ENCODE measurements at places on chromosomes 7 and 10.

DNA sequence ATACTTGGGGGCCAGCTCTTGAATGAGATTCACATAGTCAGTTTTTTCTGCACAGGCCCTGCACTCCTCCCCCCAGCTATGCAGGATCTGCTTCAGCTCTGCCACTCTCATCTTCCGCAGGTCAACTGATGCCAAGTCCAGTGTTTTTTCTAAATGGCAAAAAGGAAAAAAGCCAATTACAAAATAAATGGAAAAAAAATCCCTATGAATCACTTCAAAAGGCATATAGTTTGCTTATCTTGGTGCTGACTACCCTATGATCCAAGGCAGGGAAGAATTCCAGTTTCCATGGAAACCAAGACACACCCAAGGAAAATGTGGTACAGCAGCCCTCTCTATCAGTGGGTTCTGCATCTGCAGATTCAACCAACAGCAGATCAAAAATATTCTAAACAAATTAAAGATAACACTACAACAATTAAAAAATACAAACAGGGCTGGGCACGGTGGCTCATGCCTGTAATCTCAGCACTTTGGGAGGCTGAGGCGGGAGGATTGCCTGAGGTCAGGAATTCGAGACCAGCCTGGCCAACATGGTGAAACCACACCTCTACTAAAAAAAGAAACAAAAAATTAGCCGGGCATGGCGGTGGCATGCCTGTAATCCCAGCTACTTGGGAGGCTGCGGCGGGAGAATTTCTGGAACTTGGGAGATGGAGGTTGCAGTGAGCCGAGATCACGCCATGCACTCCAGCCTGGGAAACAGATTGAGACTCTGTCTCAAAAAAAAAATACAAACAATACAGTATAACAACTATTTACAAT is 17.6 kb downstream of the CDNF start:
- no peak for DNase-seq

DNA sequence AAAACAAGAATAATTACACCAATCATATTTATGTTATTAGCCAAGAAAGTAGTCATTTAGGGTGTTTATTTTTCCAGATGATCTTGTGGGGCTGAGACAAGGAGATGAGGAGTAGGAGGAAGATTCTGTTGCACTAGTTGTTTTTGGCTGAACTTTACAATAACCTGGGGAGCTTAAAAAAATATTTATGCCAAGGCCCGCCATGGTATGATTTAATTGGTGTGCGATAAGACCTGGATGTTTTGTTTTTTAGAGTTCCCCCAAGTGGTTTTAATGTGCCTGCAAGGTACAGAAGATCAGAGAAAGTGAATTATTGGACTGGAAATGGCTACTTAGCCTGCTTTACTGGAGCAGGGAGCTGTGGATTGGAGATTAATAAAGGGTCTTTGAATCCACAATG is 7.1 kb upstream of the ZNF282 start:
- no peak for DNase-seq

- DNase-seq = no peak
Observed at GRCh38 chr7:21214657-21215056, 213.2 kb upstream of the SP4 start.

GRCh38 chr10:133258818-133259601 is 17.7 kb downstream of the ADAM8 start:
- DNase-seq = peak; percentile 92

GRCh38 chr10:113028456-113029440 is 78.7 kb downstream of the TCF7L2 start:
- no peak for DNase-seq

GRCh38 chr10:70851597-70852475 is 36.1 kb downstream of the SGPL1 start:
- no peak for DNase-seq

DNA sequence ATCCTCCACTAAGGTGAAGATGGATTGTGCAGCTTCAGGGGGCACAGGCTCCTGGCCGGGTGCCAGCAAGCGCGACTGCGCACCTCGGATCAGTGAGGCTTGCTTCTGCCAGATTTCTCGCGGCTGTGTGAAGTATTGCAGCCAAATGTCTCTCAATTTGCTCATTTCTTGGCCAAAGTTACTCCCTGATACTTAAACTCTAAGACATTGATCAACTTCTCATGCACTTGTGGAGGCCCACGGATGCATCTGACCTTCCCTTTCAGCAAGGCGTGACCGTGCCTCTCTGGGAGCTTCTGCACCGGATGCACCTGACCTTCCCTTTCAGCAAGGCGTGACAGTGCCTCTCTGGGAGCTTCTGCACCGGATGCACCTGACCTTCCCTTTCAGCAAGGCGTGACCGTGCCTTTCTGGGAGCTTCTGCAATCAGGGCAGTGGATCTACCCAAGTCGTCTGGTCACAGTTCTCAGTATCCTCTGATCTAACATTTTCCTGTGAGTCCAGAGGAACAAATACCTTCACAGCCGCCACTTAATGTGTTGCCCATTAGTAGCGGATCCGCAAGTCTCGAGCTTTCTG is 248.3 kb downstream of the ADARB2 start:
- DNase-seq = no peak

- peak; percentile 28 for DNase-seq
Observed at GRCh38 chr7:15720849-15721471, 34.5 kb upstream of the MEOX2 start.

GRCh38 chr7:81094952-81095351 is 176.1 kb upstream of the SEMA3C start:
- no peak for DNase-seq

- no peak for DNase-seq
Observed at GRCh38 chr7:43868681-43869005, 674 bp downstream of the MRPS24 start.

DNA sequence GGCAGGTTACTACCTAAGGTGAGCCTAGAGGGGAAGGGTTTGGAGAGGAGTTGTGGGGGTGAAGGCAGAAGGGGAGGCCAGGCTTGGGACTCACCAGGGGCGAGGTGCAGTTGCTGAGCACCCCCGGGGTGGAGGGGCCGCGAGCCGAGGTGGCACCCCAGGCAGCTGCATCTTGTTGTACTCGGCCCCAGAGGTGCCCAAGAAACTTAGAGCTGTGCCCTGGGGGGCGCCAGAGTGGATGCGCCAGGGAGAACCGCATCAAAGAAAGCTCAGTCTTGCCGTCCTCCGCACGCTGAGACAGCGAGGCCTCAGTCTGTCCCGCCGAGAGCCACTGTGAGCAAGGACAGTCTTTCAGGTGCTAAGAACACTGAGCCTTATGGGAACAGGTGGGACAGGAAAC is 7.4 kb downstream of the ATG9B start:
- DNase-seq = no peak

- DNase-seq = no peak
Observed at GRCh38 chr10:98388101-98388655, 26.8 kb downstream of the PYROXD2 start.

DNA sequence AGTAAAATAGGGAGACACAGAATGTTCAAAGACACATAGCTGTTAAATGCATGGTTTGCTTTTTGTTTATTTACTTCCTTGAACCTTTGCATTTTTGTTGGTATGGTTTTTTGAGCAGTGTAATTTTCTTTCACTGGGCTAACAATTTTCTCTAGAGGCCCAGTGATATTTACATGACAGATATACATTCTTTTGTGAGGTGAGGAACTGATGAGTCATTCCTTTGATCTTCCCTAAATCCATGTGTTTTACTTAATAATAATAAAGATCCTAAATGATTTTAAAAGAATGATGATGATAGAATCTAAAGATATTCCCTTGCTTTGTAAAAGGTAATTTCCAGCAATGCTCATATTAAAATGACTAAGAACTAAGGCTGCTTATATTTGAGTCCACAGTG is 188.5 kb upstream of the ANK3 start:
- DNase-seq = no peak

DNA sequence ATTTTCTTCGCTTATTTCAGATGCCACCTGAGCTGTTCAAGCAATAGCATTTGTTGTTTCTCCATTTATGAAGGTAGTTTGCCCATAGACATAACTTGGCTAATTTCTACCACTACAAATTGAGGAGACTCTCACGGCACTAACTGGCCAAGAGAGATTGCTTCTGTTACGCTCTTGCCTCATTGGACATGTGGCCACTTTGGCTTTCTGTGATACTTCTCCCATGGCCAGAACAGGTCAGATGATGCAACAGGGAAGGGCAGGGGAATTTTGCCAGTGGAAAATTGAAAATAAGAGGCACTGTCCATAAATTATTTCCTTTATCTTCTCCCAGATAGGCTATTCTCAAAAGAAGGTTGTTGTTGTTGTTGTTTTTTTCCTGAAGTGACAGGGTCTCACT is 1633.3 kb upstream of the LRRTM3 start:
- no peak for DNase-seq

DNA sequence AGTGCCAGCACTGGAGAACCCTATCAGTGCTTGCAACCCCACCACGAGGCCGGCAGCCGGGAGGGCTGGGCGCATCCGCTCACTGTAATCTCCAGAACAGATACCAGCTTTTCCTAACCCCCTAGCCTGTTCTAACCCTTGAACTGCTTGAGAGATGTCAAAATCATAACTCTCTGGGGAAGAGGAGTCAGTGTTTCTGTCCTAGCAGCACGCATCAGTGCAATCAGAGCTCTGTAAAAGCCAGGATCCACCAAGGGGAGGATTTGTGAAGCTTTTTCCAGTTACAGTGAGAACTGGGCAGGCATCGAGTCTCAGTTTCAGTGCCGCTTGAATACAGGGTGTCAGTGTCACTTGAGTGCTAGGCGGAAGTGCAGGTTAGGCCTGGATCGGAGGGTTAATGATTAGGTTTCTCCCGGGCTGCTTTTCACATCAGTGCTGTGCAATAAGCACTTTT is 104.5 kb upstream of the INSYN2A start:
- DNase-seq = no peak

DNA sequence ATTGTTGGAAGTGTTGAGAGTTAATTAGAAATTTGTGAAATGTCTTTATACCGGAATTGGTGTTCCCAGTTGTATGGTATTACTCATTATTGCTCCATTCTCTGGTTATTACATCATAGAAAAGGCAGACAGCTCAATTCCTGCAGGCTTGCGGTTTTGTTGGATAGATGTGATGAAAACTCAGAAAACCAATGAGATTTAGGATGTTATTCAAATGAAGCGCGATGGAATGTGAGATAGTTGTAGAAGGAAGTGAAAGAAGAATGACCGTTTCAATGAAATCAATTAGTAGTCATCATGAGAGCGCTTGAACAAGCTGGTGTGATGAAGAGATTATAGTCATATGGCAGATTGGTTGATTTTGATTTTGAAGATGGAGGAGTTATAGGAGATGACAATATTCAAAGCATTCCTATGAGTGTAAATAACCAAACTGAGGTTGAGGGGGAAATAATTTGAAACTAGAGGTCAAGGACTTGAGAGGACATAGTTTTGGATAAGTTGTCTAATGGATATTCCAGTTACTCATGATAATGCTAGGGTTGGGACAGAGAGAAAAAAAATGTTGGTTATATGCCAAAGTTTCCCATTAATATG is 991.5 kb downstream of the NRG3 start:
- no peak for DNase-seq

DNA sequence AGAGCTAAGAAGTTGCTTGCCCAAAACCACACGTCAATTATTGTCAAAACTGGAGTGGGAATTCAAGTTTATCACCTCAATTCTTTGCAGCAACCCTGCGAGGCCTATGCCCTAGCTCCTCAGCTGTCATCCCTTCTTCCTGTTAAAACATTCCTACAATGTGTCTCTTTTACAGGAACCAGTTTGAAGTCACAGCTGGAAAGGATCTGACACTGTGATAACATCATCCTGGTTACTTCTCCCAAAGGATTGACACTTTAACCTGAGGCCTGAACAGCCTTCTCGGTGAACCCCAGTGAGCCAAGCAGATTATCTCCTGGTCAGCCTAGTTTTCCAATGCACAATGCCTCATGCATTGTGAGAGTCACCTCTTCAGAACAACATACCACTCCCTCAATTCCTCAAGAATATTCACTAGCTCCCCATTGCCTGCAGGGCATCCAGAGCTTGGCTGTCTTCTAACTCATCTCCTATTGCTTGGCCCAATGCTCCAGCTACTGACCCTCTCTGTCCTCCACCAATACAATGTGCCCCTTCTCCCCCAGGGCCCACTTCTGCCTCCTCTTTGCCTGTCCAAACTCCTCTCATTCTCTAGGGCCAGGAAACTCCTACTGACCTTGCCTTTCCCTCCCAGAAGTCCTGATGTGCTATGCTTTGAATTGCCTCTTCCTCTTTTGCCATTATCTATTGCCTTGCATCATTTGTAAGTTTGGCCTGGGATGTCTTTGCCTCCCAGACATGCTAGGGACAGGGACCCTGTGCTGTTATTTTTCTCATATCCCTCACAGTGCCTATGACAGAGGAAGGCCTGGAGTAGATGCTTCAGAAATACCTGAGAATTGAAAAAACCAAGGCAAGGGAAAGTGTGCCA is 10.4 kb upstream of the DLG5 start:
- DNase-seq = no peak

DNA sequence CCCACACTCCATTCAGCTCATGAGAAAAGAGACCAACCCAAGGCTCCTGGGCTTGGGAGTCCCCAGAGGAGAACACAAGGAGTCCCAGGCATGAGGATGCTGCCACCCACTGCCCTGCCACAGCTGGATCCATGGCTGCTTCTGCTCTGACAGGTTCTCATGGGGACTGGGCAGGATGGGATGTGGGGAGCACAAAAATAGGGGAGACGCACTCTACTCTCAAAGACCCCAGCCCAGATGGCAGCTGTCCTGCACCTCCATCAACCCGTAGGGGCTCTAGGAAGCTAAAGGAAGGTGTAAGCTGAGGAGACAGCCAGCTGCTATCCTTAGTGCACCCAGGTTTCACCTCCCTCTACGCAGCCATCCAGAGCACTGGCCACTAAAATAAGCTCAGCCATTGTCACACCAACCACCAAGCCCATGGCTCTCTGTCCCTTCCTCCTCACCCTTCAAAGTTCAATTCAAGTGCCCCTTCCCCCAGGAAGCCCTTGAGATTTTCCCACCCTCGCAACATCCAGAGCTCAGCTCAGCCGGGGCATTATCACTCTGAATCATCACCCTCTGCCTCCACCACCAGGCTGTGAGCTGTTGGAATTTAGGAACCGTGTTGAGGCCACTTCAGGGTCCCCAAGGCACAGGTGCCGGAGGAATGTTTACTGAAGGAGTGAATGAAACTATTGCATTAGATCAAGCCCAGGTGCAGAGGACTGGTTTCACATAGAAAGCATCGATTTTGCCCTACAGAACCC is 142.1 kb downstream of the GRID1 start:
- DNase-seq = no peak

DNA sequence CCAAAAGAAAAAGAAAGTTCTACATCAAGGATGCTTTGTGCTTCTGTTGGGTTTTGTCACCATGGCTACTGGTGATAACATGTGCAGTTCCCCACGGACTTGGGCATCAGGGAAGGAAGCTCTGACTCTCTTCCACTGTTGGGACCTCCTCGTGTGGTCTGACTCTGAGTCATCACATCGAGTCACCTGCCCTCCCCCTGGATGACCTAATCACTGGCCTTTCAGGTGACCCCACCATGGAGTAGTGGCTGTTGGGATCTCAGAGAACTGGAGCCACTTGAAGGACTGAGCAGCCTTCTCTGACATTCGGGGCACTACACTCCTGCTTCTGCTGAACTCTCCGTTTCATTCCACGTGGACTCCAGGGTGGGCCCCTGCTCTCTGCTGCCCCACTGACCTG is 60.8 kb upstream of the DOCK1 start:
- DNase-seq = no peak

Measured in femur (tissue), 1 donor.